ENCODE measurements at places on chromosomes 4 and X. TPM values are rescaled to one million over a fixed set of nuclear protein-coding genes. Genes with fewer than 3 reads are reported as not detected.

- no peak for DNase-seq
Measured at GRCh38 chr4:163662768-163663167, 168.3 kb downstream of the TMA16 start.

DNA sequence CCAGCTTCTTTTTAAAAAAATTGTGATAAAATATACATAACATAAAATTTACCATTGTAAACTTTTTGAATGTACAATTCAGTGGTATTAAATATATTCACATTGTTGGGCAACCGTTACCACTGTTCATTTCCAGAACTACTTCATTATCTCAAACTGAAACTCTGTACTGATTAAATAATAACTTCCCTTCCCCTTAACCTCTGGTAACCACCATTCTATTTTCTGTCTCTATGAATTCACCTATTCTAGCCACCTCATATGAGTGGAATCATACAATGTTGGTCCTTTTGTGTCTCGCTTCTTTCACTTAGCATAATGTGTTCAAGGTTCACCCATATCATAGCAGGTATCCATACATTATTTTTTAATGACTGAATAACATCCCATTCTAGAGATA, 8.3 kb downstream of the GPR50 start:
- no peak for DNase-seq

DNA sequence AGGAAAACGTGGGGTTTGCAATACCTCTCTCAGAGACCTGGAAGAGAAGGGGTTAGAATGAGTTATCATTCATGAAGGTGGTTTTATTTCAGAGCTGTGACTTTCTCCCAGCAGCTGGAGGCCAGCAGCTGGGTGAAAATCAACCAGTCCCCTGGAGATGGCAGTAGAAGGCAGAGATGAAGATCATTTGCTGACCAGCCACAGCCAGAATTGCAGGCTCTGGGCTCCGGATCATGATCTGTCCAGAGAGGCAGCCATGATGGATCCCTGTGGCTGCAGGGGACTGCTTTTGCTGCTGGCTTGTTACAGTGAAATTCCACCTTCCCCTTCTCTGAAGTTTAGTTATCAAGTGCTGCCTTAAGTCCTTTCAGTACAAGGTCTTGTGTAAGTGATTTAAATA, 46.9 kb upstream of the TAB3 start:
- DNase-seq = no peak

- DNase-seq = no peak
Measured at GRCh38 chr4:93317057-93317456, 511.5 kb upstream of the ATOH1 start.

DNA sequence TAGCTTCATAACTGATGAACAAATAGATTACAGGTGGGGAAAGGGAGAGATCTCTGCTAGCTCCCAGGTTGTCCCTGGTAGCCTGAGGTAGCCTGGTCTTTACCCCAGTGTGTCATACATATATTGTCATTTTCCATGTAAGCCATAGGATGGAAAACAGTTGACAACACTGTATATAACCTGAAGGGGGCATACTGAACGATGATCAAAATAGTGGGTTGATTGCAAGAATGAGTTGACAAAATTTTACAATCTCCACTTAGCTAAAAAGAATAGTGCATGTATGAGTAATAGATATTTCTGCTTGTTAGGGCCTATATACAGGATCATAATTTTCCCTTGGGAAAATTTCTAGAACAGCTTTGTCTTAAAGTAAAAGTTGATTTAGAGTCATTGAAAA, 304.1 kb upstream of the HAND2 start:
- DNase-seq = no peak

GRCh38 chr4:125515016-125515415, 200.3 kb downstream of the FAT4 start:
- DNase-seq = no peak

DNA sequence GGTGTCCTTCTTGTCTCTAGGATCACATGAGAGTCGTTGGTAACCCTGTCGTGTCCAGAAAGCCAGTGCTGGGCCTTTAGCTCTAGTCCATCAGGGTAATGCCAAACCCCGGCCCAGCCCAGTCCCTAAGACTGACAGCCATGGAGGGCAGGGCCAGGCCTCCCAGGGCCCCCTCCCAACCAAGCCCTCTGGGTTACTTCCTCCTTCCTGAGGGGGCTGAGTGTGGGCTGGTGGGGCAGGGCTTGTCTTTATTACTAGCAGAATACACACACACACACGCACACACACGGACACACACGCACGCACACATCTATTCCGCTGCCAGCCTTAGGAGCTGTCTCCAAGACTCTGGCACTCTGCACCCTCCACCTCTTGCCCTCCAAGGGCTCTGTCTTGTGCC, 35.6 kb upstream of the CDKN2AIP start:
- DNase-seq = no peak

CXCL5 gene
- total RNA-seq = not detected

MAGEA12 gene
- not detected for total RNA-seq

- DNase-seq = no peak
Measured at GRCh38 chrX:108537005-108537404, 97.4 kb downstream of the COL4A5 start.

- DNase-seq = no peak
Measured at GRCh38 chr4:57053508-57053907, 56.7 kb downstream of the IGFBP7 start.

GRCh38 chr4:10105421-10105820, 11.2 kb downstream of the WDR1 start:
- no peak for DNase-seq

MAGEA11 gene
- total RNA-seq = not detected

- DNase-seq = no peak
Measured at GRCh38 chr4:180426938-180427337, 1816.3 kb upstream of the TENM3 start.

DNA sequence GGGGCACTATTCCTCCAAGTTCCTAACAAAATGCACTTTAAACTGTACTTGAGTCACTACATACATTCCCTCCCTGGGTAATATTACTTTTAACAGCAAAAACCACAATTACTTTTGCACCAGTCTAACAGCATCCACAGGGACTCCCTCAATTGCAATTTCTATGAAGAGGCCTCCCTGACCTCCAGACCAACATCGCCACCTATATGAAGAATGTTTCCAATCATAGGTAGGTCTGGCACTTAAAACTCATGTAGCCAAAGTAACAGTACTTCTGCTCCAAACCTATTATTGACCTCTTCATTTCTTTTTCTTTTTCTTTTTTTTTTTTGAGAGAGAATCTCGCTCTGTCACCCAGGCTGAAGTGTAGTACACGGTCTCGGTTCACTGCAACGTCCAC, 15.6 kb downstream of the NR3C2 start:
- no peak for DNase-seq

DNA sequence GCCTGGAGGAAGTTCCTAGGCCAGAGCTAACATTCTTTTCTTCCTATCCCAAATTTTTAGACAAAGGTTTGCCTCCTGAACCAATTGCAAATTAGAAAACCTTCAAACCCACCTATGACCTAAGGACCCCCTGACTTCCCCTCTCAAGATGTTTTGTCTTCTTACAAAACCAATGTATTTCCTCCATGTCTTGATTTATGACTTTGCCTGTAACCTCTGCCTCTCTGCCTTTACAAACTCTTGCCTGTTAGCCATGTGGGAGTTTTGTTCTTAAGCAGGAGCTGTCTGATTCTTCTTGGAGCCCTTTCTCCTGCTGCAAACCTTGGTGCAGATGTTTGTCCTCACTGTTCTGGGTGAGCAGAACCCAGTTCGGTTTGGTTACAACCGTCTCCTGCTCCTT, 222.3 kb upstream of the BOD1L1 start:
- DNase-seq = no peak

DNA sequence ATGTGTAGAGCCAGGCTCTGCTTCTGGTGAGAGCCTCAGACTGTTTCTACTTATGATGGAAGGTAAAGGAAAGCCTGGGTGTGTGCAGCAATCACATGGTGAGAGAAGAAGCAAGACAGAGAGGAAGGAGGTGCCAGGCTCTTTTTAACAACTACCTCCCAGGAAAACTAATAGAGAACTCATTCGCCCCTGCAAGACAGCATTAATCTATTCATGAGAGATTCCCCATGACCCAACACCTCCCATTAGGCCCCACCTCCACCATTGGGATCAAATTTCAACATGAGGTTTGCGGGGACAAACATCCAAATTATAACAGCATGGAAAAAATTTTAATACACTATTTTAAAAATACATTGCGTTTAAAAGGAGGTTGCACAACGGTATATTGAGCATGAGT, 24.7 kb upstream of the GRIA3 start:
- DNase-seq = no peak

FRMD7 gene
- total RNA-seq = 0.19 TPM

UCP1 gene
- not detected for total RNA-seq

DNA sequence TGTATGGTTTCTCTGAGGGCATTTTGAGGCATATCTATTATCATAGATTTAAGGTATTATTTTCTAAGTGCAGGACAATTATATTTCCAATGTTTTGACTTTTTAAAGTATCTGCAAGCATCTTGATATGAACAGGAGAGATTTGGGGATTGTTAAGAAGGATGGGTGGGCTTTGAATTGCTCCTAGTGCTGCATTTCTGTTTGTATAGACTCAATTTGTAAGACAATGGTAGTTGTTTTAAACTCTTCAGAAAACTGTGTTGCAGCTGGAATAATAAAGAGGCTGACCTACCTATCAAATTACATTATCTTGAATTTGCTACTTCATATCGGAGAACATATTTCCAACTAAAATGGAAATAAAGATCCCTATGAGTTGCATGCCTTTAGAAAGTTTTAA, 570.3 kb downstream of the ADGRL3 start:
- DNase-seq = no peak

- no peak for DNase-seq
Measured at GRCh38 chrX:88613338-88613737, 133.7 kb upstream of the CPXCR1 start.

ABLIM2 gene
- total RNA-seq = 11.7 TPM

TLR1 gene
- 15.8 TPM for total RNA-seq

ARX gene
- not detected for total RNA-seq

GRCh38 chrX:39144323-39144722, 343.1 kb downstream of the MID1IP1 start:
- no peak for DNase-seq

- no peak for DNase-seq
Measured at GRCh38 chr4:17368408-17368807, 143.5 kb downstream of the QDPR start.
